ENCODE measurements at places on chromosomes 2 and 18. TPM values are rescaled to one million over a fixed set of nuclear protein-coding genes. Genes with fewer than 3 reads are reported as not detected.

The L3MBTL4 gene
- total RNA-seq = 0.88 TPM

The CRYGD gene
- total RNA-seq = not detected

The DSC1 gene
- total RNA-seq = not detected

The SLC23A3 gene
- total RNA-seq = 1.4 TPM

The ANKRD30B gene
- 11.5 TPM for total RNA-seq

The EIF2AK2 gene
- 42.3 TPM for total RNA-seq

The C2orf80 gene
- not detected for total RNA-seq

The TFCP2L1 gene
- total RNA-seq = not detected

The GATA6 gene
- 10.9 TPM for total RNA-seq

The FAP gene
- total RNA-seq = 582 TPM

The GAREM2 gene
- total RNA-seq = 2.4 TPM

The NAPG gene
- 43.9 TPM for total RNA-seq

The EFR3B gene
- 0.88 TPM for total RNA-seq

The ANKRD53 gene
- total RNA-seq = 1.1 TPM

The FAM161A gene
- 3.2 TPM for total RNA-seq

The RAX gene
- not detected for total RNA-seq

The FN1 gene
- 18,025 TPM for total RNA-seq

The NHEJ1 gene
- total RNA-seq = 21.7 TPM

The DSG2 gene
- total RNA-seq = 21.2 TPM

The USP37 gene
- total RNA-seq = 15.2 TPM

The SLC39A6 gene
- total RNA-seq = 133 TPM

The CCDC85A gene
- total RNA-seq = 0.29 TPM

The LAPTM4A gene
- total RNA-seq = 275 TPM

The PDK1 gene
- 18.9 TPM for total RNA-seq

The CTDSP1 gene
- total RNA-seq = 53.3 TPM

The DSG1 gene
- total RNA-seq = not detected

The MROH2A gene
- total RNA-seq = not detected

The GAL3ST2 gene
- total RNA-seq = 0.36 TPM

The ARHGEF4 gene
- 3.6 TPM for total RNA-seq

The CAPN13 gene
- not detected for total RNA-seq

The MBP gene
- 2.2 TPM for total RNA-seq

The DYNC1I2 gene
- total RNA-seq = 109 TPM

The SLC4A3 gene
- total RNA-seq = 2.5 TPM

The MC2R gene
- not detected for total RNA-seq

The UGT1A10 gene
- total RNA-seq = not detected

The CABLES1 gene
- 16.8 TPM for total RNA-seq

The TEX44 gene
- total RNA-seq = not detected

The CHST9 gene
- total RNA-seq = not detected

The IL36RN gene
- total RNA-seq = not detected

The SPRED2 gene
- 17.4 TPM for total RNA-seq

The CNTNAP5 gene
- not detected for total RNA-seq

The MAP2 gene
- total RNA-seq = 2.2 TPM

The SLC35F6 gene
- 82.8 TPM for total RNA-seq

The CCDC141 gene
- not detected for total RNA-seq

The ACVR1C gene
- total RNA-seq = 0.36 TPM

The SPATS2L gene
- 74.6 TPM for total RNA-seq

The COX5B gene
- total RNA-seq = 214 TPM

The DLX1 gene
- total RNA-seq = 2.4 TPM

The CXXC1 gene
- 33.3 TPM for total RNA-seq

The GRB14 gene
- total RNA-seq = 0.88 TPM

Measured in osteoblast (primary cell).